CD8-positive, alpha-beta memory T cell (primary cell): ENCODE measurements at places on chromosomes 5 and 9. TPM values are rescaled to one million over a fixed set of nuclear protein-coding genes. Genes with fewer than 3 reads are reported as not detected.

GRCh38 chr9:15372455-15372854, 50.2 kb upstream of the SNAPC3 start:
- H3K27ac ChIP-seq, result no peak overlapping the region
- H3K4me1 ChIP-seq, result no peaks in the 10 kb centered on the region
- no peak overlapping the region for H3K4me3 ChIP-seq
- DNase-seq, result no peak
- H3K36me3 ChIP-seq, result no peaks in the 10 kb centered on the region
- no peaks in the 10 kb centered on the region for H3K27me3 ChIP-seq

- H3K27me3 ChIP-seq, result no peaks in the 10 kb centered on the region
- H3K4me1 ChIP-seq, result peaks cover 8% of the 10 kb centered on the region
- no peak overlapping the region for H3K4me3 ChIP-seq
- no peak for DNase-seq
- no peaks in the 10 kb centered on the region for H3K36me3 ChIP-seq
- no peak overlapping the region for H3K27ac ChIP-seq
Measured at GRCh38 chr9:20340511-20340861, 281.8 kb downstream of the MLLT3 start.

GRCh38 chr9:5453004-5453403, 2.7 kb downstream of the CD274 start:
- DNase-seq, result no peak
- H3K4me3 ChIP-seq, result no peak overlapping the region
- peaks cover 30% of the 10 kb centered on the region for H3K4me1 ChIP-seq
- H3K27ac ChIP-seq, result no peak overlapping the region

DNA sequence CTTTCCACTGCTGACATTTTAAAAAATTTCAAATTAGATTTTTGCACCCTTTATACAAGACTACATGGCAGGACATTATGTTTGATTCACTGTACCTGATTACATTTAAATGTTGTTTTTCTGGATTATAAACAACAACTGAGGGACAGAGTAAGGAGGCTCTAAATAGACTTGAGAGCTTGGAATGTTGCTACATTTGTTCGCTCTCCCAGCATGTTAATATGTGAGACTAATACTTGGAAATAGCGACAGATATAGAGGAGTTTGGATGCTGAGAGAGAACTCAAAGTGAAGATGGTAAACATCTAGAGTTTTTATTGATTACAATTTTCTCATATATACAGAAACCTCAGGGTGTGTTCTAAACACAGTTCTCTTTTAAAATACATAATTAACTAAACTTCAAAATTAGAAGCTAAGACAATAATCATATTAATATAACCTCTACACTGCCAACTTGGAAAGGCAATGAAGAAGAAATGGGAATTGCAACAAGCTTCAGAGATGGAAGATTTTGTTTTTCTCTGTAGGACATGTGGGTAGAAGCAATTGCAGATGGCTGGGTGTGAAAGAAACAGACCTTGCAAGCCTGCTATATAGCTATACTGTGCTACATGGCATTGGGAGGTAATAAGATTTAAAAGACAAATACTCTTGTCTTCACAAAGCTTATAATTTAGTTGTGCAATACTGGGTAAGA, 1.4 kb upstream of the NDFIP1 start:
- no peak overlapping the region for H3K4me3 ChIP-seq
- no peaks in the 10 kb centered on the region for H3K27me3 ChIP-seq
- H3K4me1 ChIP-seq, result peaks cover 76% of the 10 kb centered on the region
- no peak for DNase-seq
- no peak overlapping the region for H3K27ac ChIP-seq

DNA sequence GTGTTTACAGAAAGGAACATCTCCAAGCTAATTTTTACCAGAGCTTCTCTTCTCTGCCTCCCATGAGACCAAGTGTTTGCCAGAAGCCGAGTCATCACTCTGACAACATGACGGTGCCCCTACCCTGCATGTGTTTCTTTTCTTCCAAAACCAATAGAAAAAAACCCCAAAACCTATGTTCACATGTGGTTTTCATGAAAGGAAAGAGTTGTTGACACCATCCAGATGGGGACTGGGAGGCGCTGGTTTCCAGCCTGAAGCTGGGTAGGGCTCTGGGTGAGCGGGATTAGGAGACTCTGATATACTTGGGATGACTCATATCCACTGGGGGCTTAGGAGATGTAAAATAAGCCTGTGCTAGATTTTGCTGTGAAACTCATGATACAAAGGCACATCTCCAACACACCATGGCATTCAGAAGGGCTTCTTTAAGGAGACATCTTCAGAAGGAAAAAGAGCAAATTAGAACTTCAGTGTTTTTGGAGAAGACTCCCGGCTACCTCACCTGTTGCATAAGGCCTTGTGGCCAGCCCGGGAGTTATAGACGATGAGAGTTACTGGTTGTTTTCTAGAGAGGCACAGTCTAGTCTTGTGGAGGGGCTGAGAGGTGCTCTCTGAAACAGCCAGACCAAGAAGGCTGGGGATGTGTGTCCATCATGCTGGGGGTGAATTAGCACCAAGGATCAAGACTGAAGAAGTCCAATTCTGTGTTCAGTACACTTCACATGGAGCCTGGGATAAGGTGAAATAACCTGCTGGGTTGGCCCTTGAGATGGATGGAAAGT, 108.9 kb upstream of the LHFPL2 start:
- H3K27ac ChIP-seq, result no peak overlapping the region
- H3K36me3 ChIP-seq, result no peaks in the 10 kb centered on the region
- no peaks in the 10 kb centered on the region for H3K27me3 ChIP-seq
- DNase-seq, result no peak
- H3K4me3 ChIP-seq, result no peak overlapping the region

Gene GRXCR2
- total RNA-seq, result not detected
